ENCODE measurements at places on chromosomes 4 and X.
A peak's percentile ranks its signal among the peaks of the same experiment; 100 is the strongest.

- no peak for DNase-seq
These were observed 176.8 kb downstream of the SCFD2 start for GRCh38 chr4:53189011-53189410.

- no peak for DNase-seq
These were observed 57.1 kb downstream of the UGT2B10 start for GRCh38 chr4:68872643-68873502.

DNA sequence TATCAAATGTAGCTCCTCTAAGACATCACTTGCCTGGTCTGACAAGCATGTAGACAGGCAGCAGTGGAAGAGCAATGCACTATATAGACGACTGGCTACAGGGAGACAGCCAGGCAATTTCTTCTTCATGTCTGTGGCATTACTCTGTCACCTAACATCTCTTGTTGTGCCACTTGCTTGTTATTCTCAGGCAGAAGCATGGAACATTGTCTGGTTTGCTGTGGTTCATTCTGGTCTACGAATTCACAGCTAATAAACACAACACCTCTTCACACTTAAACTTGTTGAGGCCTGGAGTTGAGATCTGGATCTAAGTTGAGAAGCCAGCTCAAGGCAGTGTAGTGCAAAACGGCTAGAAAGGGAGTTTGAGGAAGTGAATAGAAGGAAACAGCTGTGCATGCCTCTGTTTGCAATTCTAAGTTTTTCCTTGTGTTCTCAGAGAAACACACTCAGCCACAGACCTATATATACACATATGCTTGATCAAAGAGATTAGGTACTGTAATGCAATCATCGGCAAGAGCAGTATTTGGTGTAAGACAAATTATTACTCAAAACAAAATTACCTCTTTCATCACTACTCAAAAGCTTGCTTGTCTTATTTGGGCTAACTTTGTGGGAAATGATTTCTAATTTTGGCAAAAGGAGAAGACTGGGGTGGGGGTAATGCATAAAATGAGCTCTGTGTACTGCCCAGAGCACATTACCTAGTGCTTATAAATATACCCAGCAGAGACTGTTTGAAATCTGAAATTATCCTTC lies 243.8 kb downstream of the PPP3CA start:
- DNase-seq: peak; percentile 79

DNA sequence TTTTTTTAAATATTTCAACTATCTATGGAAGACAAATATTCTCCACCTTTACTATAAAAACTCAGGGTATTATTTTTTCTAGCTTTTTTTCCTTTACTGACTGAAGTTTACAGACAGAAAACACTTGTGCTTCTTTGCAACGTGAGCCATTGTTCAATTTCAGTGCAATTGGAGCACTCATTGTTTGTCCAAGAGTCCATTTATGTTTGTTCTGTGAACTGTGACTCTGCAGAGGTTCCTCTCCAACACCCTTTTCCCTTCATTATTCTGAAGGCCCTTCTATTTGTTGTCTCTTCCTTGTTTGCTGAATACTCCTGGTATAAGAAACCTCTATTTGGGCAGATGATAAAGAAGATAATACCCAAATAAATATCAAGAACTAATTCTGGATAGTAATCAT lies 37.4 kb downstream of the DAPP1 start:
- DNase-seq: no peak

GRCh38 chr4:48112017-48112667 lies 21.9 kb downstream of the TXK start:
- DNase-seq: no peak

DNA sequence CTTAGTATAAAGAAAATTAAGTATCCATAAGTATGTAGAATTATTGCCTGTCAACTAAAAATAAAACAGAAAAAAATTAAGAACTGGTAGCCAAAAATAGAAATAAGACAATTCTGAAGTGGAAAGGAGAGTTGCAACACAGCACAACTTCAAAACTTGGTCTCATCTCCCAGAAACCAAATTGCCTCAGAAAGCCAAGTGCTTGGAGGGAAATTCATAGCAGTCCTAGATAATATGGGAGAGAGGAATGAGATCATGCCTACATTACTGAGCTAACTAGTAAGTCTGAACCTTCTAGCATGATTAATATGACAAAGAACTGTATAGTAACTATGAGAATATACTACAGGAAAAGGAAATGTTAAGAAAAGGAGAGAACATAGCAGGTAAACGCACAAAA lies 256.5 kb downstream of the LDB2 start:
- DNase-seq: no peak

- DNase-seq: no peak
These were observed 117.3 kb downstream of the FAM133A start for GRCh38 chrX:93791304-93791703.

DNA sequence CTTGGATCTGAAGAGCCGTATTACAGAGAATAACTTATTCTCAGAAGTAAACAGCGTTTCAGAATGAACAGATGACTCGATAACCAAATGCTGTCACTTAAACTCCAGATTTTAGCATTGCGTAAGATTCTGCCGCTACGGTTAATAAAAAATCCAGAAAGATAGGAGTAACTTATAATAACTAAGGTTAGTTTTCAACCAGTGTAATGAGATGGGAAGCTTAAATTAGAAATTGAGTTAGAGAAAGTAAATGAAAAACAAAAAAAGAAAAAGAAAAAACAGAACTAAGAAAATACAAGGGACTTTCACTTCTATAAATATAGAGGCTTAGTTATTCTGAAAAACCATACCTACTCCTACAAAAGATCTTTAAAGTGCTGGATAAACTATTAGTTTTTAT lies 13.1 kb upstream of the PARM1 start:
- DNase-seq: peak; percentile 2

DNA sequence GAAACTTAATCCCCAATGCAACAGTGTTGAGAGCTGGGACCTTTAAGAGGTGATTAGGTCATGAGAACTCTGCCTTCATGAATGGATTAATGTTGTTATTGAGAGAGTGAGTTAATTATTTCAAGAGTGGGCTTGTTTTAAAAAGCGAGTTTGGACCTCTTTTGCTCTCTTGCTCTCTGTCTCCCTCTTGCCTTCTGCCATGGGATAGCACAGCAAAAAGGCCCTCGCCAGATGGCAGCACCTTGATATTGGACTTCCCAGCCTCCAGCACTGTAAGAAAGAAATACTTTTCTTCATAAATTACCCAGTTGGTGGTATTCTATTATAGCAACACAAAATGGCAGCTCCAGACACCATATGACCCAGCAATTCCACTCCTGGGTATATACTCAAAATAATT lies 7.0 kb upstream of the ATP6AP2 start:
- peak; percentile 73 for DNase-seq

DNA sequence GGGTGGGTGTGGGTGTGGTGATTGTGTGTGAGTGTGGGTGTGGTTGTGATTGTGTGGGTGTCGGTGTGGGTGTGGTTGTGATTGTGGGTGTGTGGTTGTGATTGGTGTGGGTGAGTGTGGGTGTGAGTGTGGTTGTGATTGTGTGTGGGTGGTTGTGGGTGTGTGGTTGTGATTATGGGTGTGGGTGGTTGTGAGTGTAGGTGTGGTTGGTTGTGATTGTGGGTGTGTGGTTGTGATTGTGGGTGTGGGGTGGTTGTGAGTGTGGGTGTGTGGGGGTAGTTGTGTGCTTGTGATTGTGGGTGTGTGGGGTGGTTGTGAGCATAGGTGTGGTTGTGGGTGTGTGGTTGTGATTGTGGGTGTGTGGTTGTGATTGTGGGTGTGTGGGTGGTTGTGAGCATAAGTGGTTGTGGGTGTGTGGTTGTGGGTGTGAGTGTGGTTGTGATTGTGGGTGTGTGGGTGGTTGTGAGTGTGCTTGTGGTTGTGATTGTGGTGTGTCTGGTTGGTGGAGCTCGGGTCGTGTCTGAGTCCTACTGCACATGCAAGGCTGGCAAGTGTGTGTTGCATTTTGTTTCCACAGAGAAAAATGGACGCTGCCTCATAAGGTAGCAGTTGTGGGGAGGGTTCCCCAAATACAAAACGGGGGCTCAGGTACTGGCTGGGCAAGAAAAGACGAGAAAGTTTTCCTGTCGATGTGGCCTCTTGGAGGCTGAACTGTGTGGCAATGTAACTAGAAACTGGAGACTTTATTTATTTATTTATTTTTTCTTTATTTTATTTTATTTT lies 116.7 kb downstream of the UBE2K start:
- DNase-seq: peak; percentile 61

DNA sequence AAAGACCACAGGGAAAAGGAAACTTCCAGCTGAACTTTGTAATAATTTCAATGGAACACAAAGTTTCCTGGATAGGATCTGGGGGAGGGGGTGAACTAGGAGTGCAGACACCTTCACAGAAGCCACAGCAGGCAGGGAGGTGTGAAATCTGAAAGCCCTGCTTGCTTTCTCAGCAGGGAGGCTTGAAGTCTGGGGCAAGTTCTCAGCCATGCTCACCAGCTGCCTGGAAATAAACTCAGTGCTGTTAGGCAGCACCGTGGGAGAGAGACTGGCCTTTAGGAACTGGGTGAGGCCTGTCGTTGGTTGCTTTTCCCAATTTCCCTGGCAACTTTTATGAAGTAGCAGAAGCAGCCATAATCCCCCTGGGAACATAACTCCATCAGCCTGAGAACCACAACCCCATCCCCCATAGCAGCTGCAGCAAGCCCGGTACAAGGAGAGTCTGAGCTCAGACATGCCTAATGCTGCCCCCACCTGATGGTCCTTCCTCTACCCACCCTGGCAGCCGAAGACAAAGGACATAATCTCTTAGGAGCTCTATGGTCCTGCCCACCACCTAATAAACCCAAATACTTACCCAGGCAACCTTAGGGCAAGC lies 39.2 kb upstream of the NMU start:
- peak; percentile 9 for DNase-seq

DNA sequence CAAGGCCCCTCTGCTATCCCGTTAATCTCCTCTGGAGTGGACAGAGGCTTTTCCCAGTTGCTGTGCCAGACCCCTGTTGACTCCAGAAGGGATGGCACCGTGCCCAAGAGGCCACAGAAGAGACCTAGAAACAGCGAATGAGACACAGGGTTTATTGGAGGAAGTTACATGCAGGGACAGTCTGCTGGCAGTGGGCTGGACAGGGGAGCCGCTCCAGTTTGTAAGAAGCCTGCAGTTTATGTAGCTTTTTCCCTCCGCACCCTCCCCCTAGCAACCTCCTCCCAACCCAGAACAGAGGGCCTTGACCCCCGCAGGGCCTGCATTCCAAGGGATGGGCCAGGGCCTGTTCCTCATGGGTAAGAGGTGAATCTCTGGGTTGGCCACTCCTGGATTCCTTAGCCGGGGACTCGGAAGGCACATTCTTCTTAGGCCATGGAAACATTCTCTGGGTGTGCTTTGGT lies 216.8 kb upstream of the PSAPL1 start:
- no peak for DNase-seq

DNA sequence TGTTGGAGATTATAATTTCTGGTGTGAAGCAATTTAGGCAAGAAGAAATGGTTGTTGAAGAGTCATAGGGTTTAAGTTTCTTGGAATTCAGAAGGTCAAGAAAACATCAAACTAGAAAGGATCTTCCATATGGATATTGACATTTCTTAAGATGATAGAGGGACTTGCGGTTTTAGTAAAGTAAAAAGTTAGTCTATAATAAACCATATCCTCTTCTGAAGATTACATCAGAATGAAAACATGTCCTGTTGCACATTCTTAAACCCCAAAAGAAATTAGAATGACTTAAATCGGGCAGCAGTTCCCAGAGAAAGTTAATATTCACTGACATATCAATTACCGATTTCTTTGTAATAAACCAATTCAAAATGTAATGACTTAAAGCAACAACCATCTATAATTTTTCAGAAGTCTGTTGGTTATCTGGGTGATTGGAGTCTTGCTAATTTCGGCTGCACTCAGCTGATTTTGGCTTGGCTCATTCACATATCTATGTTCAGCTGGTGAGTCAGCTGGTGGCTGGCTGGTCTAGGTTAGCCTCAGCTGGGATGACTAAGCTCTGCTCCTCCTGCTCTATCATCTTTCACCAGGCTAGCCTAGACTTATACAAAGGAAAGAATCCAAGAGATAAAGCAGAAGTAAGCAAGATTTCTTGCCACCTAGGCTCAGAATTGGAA lies 24.4 kb upstream of the DYNLT3 start:
- no peak for DNase-seq

- no peak for DNase-seq
These were observed 216.4 kb upstream of the HAND2 start for GRCh38 chr4:173746424-173746823.

GRCh38 chr4:83381173-83381572 lies 46.5 kb upstream of the HPSE start:
- DNase-seq: no peak

DNA sequence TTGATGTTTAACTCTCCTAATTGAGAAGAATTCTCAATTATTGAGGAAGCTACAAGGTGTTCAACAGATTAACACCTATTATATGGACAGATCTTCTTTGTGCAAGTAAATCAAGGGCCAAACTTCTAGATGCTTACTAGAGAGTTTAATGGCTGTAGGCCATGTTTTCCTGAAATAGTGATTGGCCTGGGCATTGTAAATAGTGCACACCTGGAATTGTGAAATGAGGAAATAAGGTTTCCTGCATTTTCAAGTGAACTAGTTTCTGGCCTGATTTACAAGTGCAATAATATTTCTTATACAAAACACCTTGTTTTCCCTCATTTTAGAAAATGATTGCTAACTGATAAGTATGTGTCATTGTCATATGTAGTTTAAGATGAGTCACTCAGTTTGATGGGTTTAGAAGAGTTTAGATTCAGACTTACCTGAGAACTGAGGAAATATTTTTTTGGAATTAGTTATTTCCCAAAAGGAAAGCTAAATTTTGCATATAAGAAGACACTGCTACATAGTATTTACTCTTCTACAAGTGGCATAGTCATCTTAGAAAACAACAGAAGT lies 21.2 kb downstream of the AFF1 start:
- no peak for DNase-seq

GRCh38 chr4:142095886-142096605 lies 459.7 kb downstream of the IL15 start:
- no peak for DNase-seq

GRCh38 chr4:31908261-31908660 lies 1188.1 kb downstream of the PCDH7 start:
- DNase-seq: no peak

DNA sequence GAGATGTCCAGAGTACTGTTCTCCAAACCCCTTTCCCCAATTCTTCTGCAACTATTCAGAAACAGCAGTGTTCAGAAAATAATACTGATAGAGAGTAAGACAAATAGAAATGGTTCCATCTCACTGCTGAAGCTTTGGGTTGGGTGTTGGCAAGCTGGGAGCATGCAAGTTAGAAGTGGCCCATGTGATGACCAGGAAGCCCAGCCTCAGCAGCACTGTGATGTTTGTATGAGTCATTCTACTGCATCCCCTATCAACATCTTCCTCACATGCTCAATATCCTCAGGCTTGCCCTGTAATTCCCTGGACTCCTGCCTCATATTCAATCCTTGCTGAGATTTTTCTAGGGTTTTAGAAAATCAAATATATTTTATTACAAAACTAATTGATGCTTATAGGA lies 96.5 kb downstream of the CHRDL1 start:
- DNase-seq: no peak

- DNase-seq: peak; percentile 35
These were observed 235.3 kb upstream of the SFRP2 start for GRCh38 chr4:154024097-154024694.
